Activated T-cell treated with anti-CD3 and anti-CD28 coated beads for 48 hours (primary cell): ENCODE measurements at places on chromosomes 3 and 15.
A peak's percentile ranks its signal among the peaks of the same experiment; 100 is the strongest.

GRCh38 chr3:55648591-55649318 lies 161.6 kb upstream of the WNT5A start:
- DNase-seq: no peak

DNA sequence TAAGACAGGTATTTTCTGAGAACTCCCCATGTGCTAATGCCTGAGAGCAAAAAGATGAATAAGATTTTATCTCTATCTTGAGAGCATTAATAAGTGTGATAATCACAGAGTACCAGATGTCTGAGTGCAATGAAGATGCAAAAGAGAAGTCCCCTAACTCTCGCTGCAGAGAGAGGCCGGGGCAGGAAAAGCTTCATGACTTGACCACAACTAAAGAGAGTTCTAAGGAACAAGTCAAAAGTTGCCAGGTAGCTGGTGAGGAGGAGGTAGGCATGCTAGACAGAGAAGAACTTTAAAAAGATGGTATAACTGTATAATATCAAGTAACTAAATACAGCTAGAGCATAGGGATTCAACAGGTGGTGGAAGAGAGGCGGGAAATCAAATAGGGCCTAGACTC lies 28.8 kb downstream of the MTMR10 start:
- no peak for DNase-seq

DNA sequence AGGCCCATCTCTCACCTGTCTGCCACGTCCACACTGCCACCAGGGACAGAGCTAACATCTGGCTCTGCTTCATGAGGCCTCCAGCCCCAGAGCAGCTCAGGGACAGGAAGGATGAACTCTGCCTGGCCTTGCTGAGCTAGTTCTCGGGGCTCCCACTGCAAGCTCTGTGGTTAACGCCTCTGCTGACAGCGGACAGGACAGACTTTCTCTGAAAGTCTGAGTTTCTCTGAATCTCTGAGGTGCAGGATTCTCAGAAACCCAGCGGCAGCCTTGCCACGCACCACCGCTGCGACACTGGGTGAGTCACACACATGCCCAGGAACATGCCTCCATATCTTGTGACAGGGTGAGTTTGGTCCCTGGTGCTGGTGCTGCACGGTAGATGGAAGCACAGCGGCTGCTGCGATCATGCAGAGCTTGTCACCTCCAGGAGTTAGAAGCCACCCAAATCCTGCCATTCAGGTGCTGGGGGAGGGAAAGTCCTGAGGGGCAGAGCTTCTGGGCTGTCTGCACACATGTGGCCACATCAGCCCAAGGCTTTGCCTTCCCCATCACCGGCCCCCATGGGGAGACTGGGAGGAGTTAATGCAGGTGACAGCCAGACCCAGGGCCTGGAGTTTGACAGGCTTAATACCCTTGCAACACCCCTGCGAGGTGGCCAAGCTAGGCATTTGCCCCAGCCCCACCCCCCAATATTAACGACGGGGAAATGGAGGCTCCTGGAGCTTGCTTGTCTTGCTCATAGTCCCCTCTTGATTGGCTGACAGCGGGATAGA lies 267.0 kb downstream of the PLCL2 start:
- peak; percentile 79 for DNase-seq

DNA sequence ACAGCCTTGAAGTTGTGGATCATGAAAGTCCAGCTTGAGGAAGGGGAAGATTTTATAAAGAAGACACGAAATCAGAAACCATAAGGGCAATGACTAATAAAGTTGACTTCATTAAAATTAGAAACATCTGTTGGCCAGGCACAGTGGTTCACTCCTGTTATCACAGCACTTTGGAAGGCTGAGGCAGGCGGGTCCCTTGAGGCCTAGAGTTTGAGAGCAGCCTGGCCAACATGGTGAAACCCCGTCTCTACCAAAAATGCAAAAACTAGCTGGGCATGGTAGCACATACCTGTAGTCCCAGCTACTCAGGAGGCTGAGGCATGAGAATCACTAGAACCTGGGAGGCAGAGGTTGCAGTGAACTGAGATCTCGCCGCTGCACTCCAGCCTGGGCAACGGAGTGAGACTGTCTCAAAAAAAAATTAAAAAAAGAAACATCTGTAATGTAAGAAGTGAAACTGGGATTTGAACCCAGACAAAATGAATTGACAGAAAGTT lies 7.9 kb upstream of the UBXN7 start:
- DNase-seq: no peak

GRCh38 chr3:197793247-197793646 lies 2.2 kb downstream of the LRCH3 start:
- DNase-seq: no peak

DNA sequence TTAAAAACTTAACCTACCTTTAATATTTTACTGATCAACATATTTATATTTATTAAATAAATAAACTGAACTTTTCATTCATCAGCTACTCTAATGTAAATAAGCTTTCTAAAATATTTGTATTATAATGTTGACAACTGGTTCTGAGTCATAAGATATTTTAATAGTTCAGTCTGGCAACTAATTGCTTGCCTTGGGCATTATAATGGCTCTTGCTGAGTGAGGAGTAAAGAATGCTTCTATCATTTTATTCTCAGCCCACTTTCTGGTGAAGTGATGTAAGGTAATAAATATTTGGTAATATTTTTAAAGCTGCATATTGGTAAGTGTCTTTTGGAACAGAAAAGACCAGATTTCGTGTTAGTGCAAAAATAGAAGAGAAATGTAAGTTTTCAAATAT lies 81.5 kb downstream of the DIPK2A start:
- DNase-seq: no peak

- DNase-seq: no peak
These were observed 619.0 kb upstream of the GOLIM4 start for GRCh38 chr3:168714609-168715240.

- no peak for DNase-seq
These were observed 68.7 kb downstream of the AP4E1 start for GRCh38 chr15:50977162-50977561.
